ENCODE measurements at places on chromosomes 11 and 22. TPM values are rescaled to one million over a fixed set of nuclear protein-coding genes. Genes with fewer than 3 reads are reported as not detected.

GRCh38 chr11:122202951-122203456 is 87.0 kb upstream of the BLID start:
- peak; percentile 83 for DNase-seq

GRCh38 chr22:30340911-30341685 is 14.4 kb upstream of the TBC1D10A start:
- no peak for DNase-seq

DNA sequence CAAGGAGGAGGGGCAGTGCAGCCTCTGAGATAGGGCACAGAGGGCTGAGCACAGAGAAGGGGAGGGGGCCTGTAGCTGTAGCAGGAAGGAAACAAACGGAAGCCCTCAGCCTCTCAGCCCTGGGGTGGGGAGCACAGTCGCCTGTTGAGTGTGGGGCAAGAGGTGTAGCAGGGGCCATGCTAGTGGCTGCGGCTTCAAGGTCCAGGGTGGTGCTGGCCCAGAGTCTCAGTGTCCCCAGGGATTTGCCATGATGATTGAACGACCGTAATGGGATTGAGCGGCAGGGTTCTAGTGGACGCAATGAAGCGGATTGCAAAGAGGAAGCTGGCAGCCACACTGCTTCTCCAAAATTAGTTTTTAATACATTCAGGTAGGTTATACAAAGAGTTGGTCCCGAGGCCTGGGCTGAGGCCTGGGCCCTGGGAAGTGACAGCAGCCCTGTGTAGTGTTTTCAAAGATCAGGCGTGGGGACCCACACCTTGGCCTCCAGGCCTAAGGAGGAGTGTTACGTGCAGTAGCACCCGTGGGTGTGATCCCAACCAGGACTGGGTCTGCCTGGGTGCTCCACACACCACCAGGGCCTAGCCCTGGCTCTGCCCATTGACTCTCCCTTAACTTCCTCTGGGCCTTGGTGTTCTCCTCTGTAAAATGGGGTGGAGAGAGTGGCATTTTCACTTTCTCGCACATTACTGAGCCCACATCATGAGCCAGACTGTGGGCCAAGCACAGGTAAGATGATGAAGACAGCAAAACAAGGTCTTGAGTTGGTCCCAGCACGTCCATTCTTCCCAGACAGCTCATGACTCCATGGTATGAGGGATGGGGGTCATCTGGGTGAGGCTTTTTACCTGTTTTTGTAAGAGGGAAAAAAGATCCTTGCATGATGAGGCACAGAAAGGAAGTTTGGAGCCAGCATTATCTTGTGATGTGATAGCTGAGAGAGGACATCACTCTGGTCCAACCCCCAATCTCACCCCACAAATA is 13.1 kb downstream of the LRRC32 start:
- DNase-seq, result no peak

- DNase-seq, result no peak
Observed at GRCh38 chr11:61526956-61527731, 18.6 kb downstream of the LRRC10B start.

DNA sequence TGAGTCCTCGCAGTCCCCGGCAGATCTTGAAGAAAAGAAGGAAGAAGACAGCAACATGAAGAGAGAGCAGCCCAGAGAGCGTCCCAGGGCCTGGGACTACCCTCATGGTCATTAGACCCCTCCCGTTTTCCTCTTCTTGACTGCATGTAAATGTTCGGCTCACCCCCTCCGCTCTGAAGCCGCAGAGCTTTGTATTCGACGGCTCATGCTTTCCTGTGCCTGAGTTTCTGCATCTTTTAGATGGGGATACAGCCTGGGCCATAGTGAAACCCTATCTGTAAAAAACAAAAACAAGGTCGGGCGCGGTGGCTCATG is 7.7 kb downstream of the USP18 start:
- DNase-seq, result no peak

The HTR3B gene
- not detected for polyA plus RNA-seq

The SCT gene
- not detected for polyA plus RNA-seq

All from foreskin keratinocyte (primary cell).